ENCODE measurements at places on chromosomes 3 and 15.

- no peak for DNase-seq
Measured at GRCh38 chr15:101023501-101024072, 104.4 kb downstream of the LRRK1 start.

DNA sequence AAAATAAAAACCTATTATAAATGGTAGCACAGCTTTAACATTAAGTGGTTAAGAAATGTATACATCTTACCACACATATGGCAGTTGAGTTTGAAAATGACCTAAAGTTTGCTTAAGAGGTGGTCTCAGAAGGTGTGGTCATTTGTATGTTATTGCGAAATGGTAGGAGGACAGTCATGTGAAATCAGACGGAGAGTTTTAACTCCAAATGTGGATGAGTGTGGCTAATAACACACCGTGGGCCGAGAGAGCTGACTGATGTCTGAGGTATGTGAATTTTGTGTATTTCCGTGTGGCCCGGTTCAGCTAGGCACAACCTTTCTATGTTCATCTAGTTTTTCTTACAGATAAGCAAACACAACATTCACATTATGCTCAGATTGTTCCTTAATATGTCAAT lies 71.9 kb downstream of the ARNT2 start:
- no peak for DNase-seq

GRCh38 chr3:171585039-171585438 lies 124.8 kb upstream of the TNIK start:
- no peak for DNase-seq

GRCh38 chr3:17678116-17678741 lies 64.2 kb downstream of the TBC1D5 start:
- DNase-seq: no peak

GRCh38 chr3:83063446-83063845 lies 1302.0 kb upstream of the GBE1 start:
- DNase-seq: no peak

DNA sequence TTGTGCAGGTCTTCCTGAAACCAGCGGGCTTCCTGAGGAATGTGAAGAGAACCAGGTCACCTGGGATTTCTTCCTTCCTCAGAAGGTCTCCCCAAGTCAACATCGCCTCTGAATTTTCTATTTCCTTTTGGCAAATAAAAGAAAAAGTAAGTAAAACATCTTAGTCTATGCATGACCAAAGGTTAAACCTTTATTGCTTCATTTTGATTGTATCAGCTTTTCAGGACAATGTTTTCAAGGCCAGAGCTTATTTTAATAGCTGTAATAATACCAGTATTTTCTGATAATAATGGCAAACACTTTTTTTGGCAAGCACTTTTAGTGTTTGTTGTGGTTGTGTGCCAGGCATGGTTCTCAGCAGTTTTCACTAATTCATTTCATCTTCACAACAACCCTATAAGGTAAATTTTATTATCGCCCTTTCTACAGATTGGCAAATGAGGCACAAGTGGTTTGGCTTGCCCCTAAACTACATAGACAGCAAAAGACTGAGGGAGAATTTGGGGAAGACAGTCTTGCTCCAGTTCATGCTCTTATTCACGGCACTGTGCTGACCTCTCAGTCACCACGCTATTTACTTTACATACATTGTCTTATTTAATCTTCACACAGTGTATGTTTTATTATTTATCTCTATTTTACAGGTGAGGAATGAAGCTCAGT lies 110.4 kb downstream of the RPL22L1 start:
- no peak for DNase-seq

- DNase-seq: no peak
Measured at GRCh38 chr15:47944637-47945288, 176.0 kb upstream of the SLC24A5 start.

DNA sequence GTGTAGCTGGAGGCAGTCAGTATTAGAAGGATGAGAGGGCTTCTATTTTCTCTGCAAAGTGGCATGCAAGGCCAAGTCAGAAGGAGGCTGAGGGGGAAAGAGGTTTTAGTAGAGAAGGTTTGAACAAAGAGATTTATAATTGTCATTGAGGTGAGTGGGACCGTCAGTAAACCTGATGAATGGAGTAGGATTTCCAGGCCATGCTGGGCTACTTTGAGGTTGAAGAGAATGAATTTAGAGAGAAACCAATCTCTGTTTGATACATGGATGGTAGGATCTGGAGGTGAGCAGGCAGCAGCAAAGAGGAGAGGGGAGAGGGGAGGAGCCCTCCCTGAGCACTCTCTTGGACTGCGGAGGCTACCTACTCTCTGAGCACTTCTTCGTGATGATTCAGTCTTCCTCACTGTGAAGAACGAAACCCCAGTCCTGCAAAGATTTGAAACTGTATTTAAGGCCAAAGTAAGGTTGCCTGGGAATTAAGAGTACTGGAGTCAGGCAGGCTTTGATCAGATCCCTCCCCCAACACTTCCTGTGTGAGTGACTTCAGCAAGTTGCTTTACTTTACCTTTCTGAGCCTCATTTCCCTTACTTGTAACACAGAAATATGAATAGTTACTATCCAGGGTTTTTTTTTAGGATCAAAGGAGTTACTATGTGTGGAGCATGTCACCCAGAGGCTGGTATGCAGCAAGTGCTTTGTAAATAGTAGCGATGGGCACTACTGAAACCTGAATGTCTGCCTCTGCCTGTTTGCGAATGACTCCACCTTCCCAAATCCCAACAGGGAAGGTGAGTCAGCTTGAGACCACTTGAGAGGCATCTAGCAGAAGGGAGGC lies 75.8 kb downstream of the RPL39L start:
- DNase-seq: no peak

GRCh38 chr3:139537361-139537760 lies 2.2 kb downstream of the RBP1 start:
- no peak for DNase-seq

DNA sequence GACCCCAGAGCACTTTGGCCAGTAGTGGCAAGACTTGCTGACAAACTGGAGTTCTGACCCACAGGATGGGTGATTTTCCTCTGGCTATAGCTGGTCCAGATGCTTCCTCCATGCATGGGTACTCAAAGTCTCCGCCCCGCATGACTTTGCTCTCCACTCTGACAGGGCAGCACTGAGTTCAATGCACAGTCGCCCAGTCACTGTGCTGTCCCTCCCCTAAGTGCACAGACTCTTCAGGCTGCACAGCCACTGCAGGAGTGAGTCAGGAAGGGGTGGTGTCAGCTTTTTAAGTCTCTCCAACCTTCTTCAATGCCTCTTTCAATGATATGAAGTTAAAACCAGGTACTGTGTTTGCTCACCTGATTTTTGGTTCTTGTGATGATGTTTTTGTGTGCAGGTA lies 17.8 kb downstream of the TEX9 start:
- no peak for DNase-seq

GRCh38 chr3:39474126-39474515 lies 6.6 kb downstream of the MOBP start:
- no peak for DNase-seq

- no peak for DNase-seq
Measured at GRCh38 chr15:73809728-73810501, 56.8 kb upstream of the INSYN1 start.

GRCh38 chr3:31247850-31248562 lies 284.7 kb upstream of the STT3B start:
- no peak for DNase-seq

- DNase-seq: peak; percentile 68
Measured at GRCh38 chr3:45593708-45594601, 596 bp upstream of the LIMD1 start.

GRCh38 chr3:183443395-183444385 lies 15.3 kb upstream of the MCF2L2 start:
- no peak for DNase-seq

GRCh38 chr3:187714404-187714979 lies 12.1 kb upstream of the RTP2 start:
- peak; percentile 75 for DNase-seq

DNA sequence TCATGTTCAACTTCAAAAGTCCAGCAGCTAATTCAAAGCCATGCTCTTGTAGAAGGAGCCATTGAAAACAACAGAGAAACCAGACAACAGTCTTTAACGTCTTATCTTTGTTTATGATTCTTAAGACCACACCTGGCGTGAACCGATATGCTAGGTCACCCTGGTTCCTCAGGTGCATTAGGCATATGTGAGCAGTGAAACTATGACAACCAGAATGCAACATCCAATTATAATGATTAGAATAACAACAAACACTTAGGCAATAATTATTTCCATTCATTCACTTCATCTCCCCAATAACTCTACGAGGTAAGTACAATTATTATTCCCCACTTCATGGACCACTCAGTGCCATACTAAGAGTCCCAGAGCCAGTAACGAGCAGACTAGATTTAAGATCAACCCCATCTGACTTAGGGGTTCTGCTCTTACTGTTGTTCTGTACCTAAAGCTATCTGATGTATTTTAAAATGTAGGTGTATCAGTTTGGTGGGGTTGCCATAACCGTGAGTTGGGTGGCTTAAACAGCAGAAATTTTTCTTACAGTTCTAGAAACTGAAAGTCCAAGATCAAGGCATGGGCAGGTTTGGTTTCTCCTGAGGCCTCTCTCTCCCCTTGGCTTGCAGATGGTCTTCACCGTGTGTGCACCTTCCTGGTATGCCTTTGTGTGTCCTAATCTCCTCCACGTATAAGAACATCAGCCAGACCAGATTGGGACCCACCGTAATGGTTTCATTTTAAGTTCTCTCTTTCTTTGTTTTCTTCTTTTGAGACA lies 997.8 kb upstream of the CFAP20DC start:
- DNase-seq: no peak

DNA sequence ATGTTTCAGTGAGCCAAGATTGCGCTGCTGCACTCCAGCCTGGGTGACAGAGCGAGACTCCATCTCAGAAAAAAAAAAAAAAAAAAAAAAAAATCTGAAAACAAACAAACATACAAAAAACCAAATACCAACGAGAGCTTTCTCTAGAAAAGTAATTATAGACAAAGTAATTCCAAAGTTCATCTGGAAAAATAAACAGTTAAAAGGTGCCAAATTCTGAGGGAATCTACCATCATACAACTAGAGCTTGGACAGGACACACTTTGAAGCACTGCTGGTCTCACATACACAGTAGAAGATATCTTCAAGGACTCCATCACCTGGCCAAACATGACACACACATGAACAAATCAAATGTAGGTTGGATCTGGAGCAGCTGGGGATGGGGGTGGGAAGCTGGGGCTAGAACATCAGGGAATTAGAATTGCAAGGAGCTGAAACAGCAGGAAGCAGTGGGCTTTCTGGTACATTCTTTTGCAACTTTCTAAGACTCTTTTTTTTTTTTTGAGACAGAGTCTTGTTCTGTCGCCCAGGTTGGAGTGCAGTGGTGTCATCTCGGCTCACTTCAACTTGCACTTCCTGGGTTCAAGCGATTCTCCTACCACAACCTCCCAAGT lies 41.1 kb upstream of the CTSH start:
- no peak for DNase-seq

DNA sequence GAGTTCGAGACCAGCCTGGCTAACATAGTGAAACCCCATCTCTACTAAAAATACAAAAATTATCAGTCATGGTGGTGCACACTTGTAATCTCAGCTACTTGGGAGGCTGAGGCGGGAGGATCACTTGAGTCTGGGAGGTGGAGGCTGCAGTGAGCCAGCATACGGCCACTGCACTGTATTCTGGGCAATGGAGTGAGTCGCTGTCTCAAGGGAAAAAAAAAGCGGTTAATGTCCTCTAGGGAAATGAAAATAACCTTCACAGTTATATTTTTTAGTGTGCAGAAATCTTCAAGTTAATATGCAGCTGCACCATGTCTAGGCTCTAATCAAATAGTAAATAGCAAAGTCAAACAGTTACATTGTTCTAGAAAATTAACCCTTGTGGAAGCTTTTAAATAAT lies 14.8 kb downstream of the CEP19 start:
- no peak for DNase-seq

DNA sequence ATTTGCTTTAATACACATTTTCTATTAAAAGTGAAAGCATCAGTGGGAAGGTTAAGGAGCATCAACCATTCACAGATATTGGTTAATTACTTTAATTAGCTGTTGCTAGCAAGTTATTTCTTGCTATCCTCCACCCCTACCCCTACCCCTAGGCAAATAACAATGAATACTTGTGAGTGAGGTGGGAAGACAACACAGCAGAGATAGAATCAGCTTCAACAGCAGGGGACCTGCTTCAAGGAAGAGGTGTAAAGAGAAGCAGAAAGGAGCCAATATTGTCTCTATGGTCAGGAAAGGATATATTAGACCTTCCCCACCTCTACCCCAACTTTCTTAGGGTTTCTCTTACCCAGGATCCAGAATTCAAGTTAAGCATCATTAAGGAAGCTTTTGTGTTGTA lies 149.4 kb downstream of the SNRK start:
- DNase-seq: no peak

GRCh38 chr3:192433704-192434103 lies 293.6 kb downstream of the FGF12 start:
- DNase-seq: no peak

GRCh38 chr3:69288161-69288895 lies 97.6 kb downstream of the FRMD4B start:
- DNase-seq: no peak

DNA sequence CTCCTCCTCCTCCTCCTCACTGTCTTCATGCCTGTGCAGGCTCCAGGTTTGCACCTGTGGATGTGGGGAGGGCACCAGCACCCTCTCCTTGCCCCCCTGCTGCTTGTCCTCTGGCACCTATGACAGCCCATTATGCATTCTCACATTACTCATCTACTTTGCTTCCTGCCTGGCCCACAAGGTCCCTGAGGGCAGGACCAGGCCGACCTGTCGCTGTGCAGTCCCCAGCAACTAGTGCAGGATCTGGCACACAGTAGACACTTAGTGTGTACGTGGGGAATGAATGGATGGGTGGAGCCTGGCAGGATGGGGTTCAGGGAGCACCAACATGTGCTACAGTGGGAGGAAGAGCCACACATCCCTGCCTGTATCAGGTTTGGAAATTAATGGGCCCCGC lies 58.3 kb upstream of the TMEM115 start:
- no peak for DNase-seq

DNA sequence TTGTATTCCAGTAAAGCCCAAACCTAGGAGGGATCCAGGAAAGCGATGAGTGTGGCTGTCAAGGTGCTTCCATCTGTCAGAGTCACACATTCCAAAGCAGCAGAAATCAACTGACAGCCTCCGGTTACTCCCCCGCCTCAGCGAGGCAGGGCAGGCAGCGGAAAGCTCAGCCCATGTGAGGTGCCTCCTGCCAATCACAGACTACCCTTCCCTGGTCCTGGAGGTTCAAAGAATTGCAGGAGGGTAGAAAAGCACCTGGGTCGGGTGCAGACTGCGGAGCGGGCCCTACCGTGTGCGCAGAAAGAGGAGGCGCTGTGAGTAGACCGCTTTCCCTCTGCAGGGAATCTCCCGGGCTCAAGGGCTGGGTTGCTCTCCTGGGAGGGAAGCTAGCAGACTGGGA lies at the start of gene UPK1B:
Gene UPK1B, plus strand, starts transcription at position 274 of the 400 bp plus-strand sequence. CDS start 13,144 bp downstream, outside the sequence.
- peak; percentile 2 for DNase-seq

All from SK-N-DZ (cell line).